SJSA1 (cell line): ENCODE measurements at places on chromosomes 12 and 14. TPM values are rescaled to one million over a fixed set of nuclear protein-coding genes. Genes with fewer than 3 reads are reported as not detected.

DNA sequence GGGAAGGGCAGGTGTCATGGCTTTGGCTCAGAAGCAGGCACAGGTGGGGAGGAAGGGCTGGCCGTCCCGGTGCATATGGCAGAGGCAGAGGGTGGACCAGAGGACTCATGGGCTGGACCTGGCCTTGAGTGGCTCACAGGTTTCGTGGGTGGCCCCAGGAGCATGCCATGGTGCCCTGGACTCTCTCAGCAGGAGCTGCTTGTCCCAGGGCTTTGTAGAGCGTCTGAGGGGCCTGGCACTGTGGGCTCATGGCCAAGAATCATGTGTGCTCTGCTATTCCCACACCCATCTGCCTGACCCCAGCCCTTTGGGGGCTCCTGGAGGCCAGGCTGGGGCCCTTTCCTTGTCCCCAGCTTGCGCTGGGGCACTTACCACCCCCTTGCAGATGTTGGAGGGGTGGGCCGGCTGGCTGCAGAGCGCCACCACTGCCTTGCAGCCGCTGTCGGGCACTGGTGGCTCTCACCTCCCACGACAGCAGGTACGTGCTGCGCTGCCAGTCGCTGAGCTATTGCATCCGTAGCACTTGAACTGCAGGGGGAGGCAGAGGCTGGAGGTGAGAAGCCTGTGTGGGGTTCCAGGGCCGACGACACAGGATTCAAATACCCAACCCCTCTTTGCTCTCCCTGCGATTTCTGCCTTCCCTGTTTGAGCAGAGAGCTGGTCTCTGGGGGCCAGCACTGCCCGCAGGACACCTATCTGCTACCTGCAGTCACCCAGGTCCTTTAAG is 187.4 kb upstream of the PRMT8 start:
- DNase-seq, result no peak

PTPRR gene
- 1.6 and 3.4 TPM in 2 replicates for total RNA-seq

ATL1 gene
- total RNA-seq, result 2.3 and 11.2 TPM in 2 replicates

- DNase-seq, result peak; percentile 20
Observed at GRCh38 chr14:101474563-101475455, 86.5 kb upstream of the DIO3 start.

DNA sequence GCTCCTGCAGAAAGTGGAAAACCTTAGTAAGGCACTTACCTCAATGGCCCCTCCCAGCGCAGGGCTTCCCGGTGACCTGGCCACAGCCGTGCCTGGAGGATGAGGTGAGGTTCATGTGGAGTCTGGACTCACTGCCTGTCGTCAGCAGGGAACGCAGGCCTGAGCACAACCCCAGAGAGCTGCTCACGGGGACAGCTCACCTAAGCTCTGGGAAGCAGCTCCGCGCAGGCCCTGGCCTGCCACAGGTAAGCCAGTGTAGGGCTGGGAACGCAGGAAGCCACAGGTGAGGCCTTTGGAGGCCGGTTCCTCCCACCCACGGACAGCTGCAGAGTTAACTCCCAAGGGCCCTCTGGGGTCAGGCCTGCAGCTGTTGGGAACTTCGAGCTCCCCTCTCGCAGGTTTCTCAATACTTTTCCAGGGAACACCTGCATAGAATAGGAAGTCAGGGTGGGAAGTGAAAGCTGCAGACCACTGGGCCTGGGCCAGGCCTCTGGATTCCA is 32.7 kb downstream of the ANAPC7 start:
- DNase-seq, result no peak
